ENCODE measurements at places on chromosomes 16 and 17.

- no peak for DNase-seq
These were observed 152.8 kb upstream of the IRX6 start for GRCh38 chr16:55171241-55171640.

GRCh38 chr17:51121620-51122472, 1.2 kb upstream of the SPAG9 start:
- DNase-seq, result peak; percentile 97

DNA sequence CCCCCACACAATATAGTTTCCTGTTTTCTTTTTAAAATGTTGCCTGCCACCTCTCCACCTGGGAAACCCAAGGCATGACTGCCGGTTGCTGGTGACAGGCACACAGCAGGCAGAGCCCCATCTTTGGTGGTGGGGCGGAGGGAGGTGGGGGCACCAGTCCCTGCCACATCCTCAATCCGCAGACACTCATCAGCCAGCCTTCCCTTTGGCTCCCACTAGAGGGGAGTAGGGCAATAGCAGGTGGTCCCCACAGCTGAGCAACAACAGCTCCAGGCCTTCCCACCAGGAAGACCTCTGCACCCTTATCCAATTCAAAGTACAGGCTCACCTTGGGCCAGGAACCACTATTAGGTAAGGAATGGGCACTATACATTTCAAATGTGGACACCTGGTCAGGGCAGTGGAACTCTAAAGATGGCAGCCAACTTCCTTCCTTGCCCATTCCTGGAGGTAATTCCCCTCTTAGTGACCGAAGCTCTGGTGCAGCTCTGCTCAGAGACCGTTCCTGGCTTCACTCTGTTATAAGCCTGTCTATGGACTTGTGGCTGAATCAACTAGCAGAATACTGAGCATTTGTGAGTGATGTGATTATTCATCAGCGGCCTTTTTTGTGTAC, 13.9 kb downstream of the RECQL5 start:
- DNase-seq, result peak; percentile 52

DNA sequence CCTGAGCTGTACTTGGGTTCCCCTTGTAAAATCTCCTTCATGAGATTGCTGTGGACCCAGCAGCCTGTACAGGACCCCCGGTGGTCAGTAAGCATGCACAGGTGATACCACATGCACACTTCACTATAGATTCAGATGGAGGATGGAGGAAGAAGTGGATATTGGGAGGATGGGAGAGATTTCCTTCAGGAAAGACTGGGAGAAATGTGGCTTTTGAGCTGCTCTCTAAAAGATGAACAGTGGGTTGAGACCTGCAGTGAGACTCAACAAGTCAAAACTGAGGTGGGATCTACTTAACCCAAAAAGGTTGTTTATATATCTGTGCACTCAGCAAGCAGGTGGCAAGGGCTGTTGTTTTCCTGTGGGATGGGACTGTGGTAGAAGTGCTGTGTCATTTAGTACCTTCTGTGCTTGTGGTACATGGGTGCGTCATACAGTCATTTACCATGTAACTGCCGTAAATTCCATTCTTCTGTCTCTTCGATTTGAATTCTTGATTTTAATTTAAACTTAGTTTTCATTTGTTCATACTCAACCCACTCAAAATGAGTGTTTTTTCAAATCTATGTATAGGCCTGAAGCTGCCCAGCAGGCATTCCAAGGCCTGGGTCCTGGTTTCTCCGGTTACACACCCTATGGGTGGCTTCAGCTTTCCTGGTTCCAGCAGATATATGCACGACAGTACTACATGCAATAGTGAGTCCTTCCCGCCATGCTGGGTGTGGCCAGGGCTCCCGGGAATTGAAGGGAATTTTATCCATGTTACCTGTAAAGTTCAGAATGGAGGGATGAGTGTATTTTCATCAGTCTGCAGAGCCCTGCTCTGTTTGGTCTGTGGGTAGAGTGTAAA, 6.9 kb downstream of the HERPUD1 start:
- no peak for DNase-seq

DNA sequence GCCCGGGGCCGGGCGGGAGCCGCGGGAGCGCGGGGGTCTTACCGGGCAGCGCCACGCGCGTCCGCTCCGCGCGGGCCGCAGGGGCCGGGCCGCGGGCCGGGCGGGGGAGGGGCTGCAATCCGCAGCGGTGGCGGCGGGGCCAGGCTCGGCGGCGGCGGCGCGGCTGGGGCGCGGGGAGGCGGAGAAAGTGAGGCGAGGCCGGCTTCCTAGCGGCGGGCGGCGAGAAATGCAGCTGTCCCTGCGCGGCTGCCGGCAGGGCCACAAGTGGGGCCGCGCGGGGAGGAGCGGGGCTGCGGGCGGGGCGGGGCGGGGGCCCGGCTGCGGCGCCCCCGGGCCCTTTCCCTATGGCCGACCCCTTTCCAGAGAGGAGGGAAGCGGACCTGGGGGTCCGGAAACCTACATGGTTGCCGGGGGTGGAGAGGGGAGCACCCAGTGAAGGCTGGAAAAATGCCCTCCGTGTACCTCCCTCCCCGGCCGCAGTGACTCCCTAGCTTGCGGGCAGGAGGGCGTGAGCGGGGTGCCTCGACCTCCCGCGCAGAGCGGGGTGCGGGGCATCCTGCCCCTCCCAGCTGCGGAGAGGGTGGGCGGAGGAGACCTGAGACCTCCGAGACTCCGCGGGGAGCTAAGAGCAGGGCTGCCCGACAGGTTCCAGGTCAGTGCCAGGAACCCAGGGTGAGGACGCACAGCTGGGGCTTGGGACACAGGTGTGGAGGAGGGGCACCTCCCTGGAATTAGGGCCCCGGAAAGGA, at the start of gene CUEDC1:
CUEDC1 (minus strand) TSS at position 230 of the 749 bp plus-strand sequence. CDS start 69,848 bp downstream, outside the sequence.
- peak; percentile 69 for DNase-seq

DNA sequence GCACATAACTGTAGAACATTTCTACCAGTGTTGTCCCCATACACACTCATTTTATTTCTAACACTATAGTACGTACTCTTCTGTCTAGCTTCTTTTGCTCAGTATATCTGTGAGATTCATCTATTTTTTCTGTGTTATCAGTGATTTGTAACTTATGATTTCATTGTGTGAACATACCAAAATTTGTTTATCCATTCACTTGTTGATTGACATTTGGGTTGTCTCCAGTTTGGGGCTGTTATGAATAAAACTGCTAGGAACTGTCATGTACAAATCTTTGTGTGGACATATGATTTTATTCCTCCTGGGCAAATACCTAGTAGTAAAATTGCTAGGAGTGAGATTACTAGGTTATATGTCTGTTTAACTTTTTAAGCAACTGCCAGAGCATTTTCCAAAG, 9.6 kb downstream of the CYB5B start:
- DNase-seq, result no peak

- DNase-seq, result peak; percentile 94
These were observed 50.8 kb downstream of the TOM1L2 start for GRCh38 chr17:17921192-17922069.

DNA sequence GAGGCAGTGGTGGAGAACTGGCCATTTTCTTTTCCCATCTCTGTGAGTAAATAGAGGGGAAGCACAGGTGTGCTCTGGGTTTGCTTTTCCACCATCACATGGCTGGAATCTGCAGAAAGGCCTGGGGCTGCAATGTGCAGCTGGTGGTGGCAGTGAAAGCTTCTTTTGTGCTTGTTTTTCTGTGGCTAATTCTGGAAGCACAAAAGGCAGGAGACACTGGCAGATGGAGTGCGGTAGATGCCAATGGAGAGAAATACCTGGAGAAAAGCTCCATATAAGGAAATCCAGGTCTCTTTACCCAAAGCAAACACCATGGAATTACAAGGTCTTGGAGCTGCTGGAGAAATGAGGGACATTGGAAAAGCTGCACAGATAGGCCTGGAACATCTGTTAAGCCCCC, 146.9 kb downstream of the HAPSTR1 start:
- no peak for DNase-seq
